K562 (cell line): ENCODE measurements at places on chromosomes 2 and 18. TPM values are rescaled to one million over a fixed set of nuclear protein-coding genes. Genes with fewer than 3 reads are reported as not detected.

The ZCCHC2 gene
- 8.5 and 9.2 TPM in 2 replicates for total RNA-seq

DNA sequence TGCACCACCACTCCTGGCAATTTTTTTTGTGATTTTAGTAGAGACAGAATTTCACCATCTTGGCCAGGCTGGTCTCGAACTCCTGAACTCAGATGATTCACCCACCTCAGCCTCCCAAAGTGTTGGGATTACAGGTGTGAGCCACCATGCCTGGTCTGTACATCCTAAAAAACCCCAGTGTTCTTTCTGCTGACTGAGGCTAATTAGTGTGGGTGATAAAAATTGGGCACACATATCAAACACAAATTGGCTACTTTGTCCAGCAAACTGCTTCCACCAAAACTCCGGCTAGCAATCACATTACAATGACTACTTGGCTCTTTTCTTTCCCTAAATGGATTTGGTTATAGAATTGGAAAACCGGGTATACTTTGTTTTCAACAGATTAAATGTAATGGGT lies 153.9 kb downstream of the SLC8A1 start:
- no peaks in the 10 kb centered on the region for H3K4me1 ChIP-seq
- no peak overlapping the region for H3K27ac ChIP-seq
- H3K4me3 ChIP-seq = no peak overlapping the region
- DNase-seq = no peak
- H3K36me3 ChIP-seq = no peaks in the 10 kb centered on the region

GRCh38 chr18:74930616-74931015 lies 278.3 kb downstream of the PTGR3 start:
- H3K4me1 ChIP-seq = no peaks in the 10 kb centered on the region
- no peaks in the 10 kb centered on the region for H3K36me3 ChIP-seq
- DNase-seq = no peak
- no peaks in the 10 kb centered on the region for H3K27me3 ChIP-seq
- no peak overlapping the region for H3K27ac ChIP-seq

DNA sequence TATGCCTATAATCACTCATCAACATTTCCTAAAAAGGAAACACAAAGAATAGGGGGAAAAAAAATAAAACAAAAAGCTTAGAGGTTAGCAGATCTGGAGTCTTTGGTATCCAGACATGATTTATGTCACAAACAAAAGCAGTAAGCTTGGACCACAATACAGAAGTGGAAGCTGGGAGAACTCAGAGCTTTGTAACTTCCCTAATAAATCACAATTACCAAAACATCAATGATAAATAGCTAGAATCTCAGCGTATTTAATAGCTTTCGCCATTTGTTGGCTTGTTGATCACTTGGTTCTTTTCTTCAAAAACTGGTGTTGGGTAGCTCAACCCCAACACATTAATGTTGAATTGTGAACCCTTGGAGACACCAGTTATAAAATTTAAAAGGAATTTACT lies 392.5 kb downstream of the IRS1 start:
- no peaks in the 10 kb centered on the region for H3K36me3 ChIP-seq
- H3K4me1 ChIP-seq = no peaks in the 10 kb centered on the region
- H3K27ac ChIP-seq = no peak overlapping the region
- H3K4me3 ChIP-seq = no peak overlapping the region
- no peak for DNase-seq
- no peaks in the 10 kb centered on the region for H3K27me3 ChIP-seq

DNA sequence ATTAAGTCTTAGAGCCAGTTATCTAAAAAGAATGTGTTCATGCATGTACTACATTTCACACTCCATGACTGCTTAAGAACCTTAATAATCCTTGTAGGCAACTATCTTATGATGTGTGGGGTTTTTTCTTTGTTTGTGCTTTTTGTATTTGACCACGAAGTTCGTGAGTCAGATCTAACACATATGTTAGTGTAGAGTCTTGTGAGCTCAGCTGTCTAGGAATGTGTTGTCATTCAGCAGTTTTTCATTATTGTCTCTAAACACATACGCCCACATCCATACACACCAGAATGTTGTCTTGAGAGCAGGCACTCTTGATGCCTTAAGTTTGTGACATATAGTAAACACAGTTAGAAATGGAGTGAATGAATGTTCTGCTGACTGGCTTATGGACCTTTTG lies 38.4 kb downstream of the CAB39 start:
- no peaks in the 10 kb centered on the region for H3K27me3 ChIP-seq
- H3K4me3 ChIP-seq = no peak overlapping the region
- DNase-seq = no peak
- peaks cover 14% of the 10 kb centered on the region; the same call in 2 of the 3 replicates for H3K4me1 ChIP-seq

The GPR39 gene
- total RNA-seq = 0.04 TPM in 1 of 2 replicates, not detected in the other

GRCh38 chr18:45522371-45522770 lies 92.9 kb upstream of the SLC14A2 start:
- DNase-seq = no peak
- no peaks in the 10 kb centered on the region for H3K4me1 ChIP-seq
- H3K4me3 ChIP-seq = no peak overlapping the region
- no peaks in the 10 kb centered on the region for H3K27me3 ChIP-seq
- no peaks in the 10 kb centered on the region for H3K36me3 ChIP-seq
- no peak overlapping the region for H3K27ac ChIP-seq

The TEX44 gene
- not detected in 2 replicates for total RNA-seq
